Stimulated activated CD4-positive, alpha-beta T cell treated with anti-CD3 and anti-CD28 coated beads, Interleukin-1b, Interleukin-23, amount 100 ng/mL, for 24 hours (primary cell): ENCODE measurements at places on chromosomes 3 and 15.

- DNase-seq = no peak
These were observed 24.1 kb downstream of the SIDT1 start for GRCh38 chr3:113556316-113556945.

GRCh38 chr3:182133752-182134151 lies 422.0 kb downstream of the SOX2 start:
- no peak for DNase-seq

DNA sequence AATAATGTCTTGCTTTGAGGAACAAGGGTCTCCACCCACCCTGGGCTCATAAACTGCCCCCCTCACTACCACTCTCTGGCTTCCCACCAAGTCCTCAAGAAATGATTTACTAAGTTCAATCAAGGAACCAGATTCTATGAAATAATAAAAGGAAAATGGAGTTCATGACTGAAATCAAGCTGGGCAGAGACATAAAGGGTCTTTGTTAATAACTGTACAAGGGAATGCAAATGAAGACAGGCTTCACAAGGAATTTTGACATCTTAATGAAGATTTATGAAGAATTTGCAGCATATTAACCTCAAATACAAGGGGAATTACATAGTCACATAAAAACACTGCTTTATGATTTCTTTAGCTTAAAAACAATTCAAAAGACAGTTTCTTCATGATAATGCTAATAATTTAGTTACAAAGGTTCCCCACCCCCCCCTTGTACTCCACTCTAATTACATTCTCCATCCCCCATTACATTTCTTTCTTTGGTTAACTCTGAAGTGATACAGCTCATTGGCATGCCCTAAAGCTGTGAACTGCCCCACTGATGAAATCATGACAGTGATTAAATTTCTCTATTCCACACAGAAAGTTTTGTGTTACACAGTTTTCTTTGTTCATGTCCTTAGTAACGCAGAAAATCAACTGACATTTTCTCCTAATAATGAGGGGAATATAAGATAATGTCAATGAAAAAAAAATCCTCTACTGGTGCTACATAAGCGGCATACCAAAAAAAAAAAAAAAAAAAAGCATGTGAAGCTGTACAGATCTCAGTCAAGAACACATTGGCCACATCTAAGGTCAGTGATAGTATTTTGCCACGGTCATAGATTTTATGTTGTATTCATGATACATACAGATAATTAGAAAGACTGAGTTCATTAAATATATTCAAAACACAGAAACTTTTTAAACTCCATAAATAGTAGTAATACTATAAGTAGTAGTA lies 54.4 kb downstream of the WWTR1 start:
- no peak for DNase-seq

DNA sequence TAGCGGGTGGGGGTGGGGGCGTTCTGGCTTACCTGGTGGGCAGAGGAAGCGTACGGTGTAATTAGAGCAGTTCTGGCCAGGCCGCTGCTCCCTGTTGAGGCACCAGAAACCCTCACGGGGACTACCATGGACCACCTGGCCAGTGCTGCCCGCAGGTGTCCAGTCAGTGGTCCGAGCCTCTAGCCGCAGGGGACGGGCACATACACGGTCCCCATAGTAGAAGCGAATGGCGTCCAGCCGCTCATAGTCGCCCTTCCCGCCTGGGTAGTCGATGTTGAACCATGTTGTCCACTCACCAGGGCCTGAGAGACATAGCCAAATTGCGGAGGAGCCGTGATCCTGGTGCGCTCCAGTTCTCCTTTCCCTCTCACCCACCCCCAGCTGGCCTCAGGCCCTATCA lies 4.5 kb downstream of the CILP start:
- no peak for DNase-seq

GRCh38 chr3:46853441-46854415 lies 9.5 kb downstream of the MYL3 start:
- DNase-seq = no peak

DNA sequence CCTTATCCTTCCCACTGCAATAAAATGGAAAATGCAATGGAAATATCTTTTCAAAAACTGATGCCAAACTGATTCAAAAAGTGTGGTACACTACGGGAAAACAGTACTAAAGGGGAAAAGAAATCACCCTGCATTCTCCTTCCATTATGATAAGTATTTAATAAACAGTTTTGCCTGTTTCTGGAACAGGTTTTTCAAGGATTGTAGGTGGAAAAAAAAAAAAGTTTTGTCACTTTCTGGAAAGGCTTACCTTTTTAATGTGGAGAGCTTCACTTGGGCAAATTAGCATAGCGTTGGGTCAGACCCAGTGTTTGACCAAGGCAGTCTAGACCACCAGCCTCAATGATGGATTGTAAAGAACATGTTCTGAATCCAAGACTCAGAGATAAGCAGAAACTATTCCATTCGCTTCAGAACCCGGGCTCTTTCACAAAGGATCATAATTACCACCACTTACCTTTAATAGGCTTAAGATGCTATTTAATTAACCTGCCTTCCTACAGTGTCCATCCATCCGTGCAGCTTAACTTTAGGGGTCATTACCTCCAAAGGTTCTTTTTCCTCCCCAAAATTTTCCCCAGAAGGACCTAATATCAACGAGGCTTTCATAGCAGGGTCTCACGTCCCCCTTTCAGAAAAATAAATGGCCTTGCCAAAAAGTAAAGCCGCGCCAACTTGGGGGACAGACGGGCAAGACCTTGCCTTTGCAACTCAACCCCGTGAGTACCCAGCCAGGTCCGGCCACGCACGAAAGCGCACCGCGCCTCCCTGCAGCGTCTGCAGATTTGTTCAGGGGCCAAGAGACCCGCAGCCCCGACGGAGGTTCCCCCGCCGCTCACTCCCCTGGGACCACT lies 1.0 kb downstream of the DCBLD2 start:
- no peak for DNase-seq

GRCh38 chr3:171005648-171006047 lies 20.9 kb downstream of the SLC2A2 start:
- DNase-seq = no peak

DNA sequence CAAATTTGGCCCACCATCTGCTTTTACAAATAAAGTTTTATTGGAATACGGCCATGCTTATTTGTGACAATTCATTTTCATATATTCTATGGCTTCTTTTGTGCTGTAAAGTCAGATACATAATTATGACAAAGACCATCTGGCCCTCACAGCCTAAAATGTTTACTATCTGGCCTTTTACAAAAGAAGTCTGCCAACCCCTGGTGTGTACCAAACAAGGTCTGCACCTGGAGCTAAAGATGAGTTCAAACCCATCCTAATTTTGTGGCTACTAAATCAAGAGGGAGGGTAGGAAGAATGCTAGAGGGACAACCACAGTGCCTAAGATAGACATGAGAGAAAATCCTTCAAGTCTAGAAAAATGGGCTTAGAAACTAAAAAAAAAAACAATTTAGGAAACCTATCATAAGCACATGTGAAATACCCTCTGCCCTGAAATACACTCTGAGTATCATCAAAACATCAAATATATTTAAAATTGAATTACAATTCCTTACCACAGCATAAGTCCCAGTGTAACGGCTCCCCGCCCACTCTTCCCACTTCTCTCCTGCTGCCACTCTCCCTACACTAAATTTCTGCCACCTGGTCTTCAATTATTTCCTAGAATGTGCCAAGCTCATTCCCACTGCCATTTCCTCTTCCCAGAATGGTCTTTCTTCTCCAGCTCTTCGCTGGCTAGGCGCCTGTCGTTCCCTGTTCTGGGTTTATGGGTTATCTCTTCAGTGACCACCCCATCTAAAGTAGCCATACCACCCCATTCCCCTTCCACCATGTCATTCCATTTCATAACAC lies 950.7 kb upstream of the CFAP20DC start:
- no peak for DNase-seq

- DNase-seq = no peak
These were observed 96.8 kb downstream of the IGF1R start for GRCh38 chr15:98745179-98745578.

GRCh38 chr3:185094697-185095096 lies 58.2 kb downstream of the C3orf70 start:
- no peak for DNase-seq

DNA sequence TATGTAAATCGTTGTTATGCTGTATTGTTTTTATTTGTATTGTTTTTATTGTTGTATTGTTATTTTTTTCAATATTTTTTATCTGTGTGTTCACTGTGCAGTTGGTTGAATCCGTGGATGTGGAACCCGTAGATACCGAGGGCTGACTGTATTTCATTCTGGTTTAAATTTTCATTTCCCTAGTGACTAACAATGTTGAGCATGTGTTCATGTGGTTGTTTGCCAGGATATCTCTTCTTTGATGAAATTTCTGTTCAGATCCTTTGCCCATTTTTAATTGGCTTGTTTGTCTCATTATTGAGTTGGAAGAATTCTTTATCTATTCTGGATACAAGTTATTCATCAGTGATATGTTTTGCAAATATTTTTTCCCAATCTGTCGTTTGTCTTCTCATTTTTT lies 29.7 kb downstream of the STOML1 start:
- DNase-seq = no peak

- DNase-seq = no peak
These were observed 119.1 kb downstream of the ATG7 start for GRCh38 chr3:11391174-11391879.

GRCh38 chr3:174333640-174334039 lies 525.5 kb upstream of the NAALADL2 start:
- DNase-seq = no peak
